Activated CD8-positive, alpha-beta T cell treated with anti-CD3 and anti-CD28 coated beads for 36 hours (primary cell): ENCODE measurements at places on chromosomes 1 and 21. TPM values are rescaled to one million over a fixed set of nuclear protein-coding genes. Genes with fewer than 3 reads are reported as not detected.

DNA sequence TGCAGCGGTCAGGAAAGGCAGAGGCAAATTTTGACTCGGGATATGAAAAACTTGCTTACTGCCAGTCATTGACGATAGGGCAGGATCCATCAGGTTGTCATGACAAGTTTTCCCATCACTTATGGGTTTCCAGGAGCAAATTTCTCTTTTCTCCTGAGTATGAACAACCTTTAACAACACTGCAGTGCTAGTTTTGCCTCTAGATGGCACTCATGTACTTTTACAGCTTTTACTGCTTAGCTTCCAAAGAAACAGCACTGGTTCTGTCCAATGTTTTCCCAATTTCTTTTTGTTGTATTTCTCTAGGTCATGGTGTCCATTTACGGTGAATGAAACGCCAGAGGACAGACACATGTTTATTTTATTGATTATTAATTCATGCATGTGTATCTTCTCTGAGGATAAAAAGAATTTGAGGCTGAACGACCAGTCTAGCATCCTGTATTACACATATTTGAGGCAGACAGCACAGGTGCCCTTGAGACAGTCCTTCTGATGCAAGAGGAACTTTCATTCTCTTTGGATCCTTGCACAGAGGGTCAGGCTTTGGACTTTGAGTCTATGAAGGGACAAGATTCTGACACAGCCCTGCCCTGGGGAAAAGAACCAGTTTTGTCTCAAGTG is 112.3 kb upstream of the TRABD2B start:
- H3K4me3 ChIP-seq, result no peak overlapping the region
- no peak for DNase-seq
- no peaks in the 10 kb centered on the region for H3K36me3 ChIP-seq
- peaks cover 4% of the 10 kb centered on the region for H3K4me1 ChIP-seq
- H3K27ac ChIP-seq, result no peak overlapping the region

ST6GALNAC5 gene
- total RNA-seq, result not detected

DNA sequence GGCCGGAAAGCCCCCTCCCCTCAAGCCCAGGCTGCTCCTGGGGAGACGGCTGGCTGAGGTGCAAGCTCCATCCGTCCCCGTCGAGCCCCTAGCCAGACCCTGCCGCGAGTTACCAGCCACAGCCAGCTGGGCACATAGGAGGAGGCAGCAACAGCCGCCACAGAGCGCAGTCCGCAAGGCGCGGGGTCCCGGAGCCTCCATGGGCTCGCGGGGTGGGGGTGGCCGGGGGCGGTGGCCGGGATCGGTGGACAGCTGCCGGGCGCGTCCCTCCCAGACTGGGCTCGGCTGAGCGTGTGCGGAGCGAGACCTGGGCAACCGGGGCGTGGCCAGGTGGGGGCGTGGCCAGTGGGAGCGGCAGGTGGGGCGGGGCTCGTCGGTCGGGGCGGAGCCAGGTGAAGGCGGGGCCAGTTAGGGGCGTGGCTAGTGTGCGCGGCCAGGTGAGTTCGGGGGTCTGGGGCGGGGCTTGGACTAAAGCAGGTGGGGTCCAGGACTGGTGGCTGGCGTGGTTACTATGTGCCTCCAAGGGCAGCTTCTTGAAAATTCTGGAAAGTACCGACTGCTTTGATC is at the start of gene CD164L2:
Gene CD164L2, minus strand, starts transcription at position 295 of the 567 bp plus-strand sequence. Its CDS starts 94 bp downstream, at position 201.
- no peaks in the 10 kb centered on the region for H3K36me3 ChIP-seq
- no peaks in the 10 kb centered on the region for H3K4me1 ChIP-seq
- no peak within 1 kb of the TSS for H3K27ac ChIP-seq
- peaks cover 4% of the 10 kb centered on the region for H3K27me3 ChIP-seq

GRCh38 chr1:81699234-81699633 is 101.5 kb upstream of the ADGRL2 start:
- H3K4me1 ChIP-seq, result no peaks in the 10 kb centered on the region
- H3K27ac ChIP-seq, result no peak overlapping the region
- H3K4me3 ChIP-seq, result no peak overlapping the region
- DNase-seq, result no peak
